ENCODE measurements at places on chromosomes 7 and 10.

DNA sequence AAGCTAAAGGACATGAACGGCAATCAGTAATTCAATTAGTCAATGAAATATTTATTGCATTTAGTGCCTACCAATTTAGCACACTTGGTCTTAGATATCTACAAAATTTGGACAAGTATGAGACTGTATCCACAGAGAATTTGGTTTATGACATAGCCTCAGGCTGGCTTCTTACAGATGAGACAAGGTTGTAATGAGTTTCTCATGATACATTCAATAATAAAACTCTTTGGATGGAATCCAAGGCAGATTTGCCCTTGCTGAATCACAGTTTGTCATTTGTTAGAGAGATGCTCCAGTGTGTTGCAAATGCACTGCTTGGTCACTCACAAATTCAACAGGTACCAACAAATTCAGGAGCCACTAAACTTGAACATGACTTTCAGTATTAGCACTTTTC lies 162.5 kb downstream of the GPR37 start:
- DNase-seq = peak; percentile 6

- DNase-seq = no peak
Measured at GRCh38 chr7:571718-572415, 52.2 kb upstream of the PDGFA start.

DNA sequence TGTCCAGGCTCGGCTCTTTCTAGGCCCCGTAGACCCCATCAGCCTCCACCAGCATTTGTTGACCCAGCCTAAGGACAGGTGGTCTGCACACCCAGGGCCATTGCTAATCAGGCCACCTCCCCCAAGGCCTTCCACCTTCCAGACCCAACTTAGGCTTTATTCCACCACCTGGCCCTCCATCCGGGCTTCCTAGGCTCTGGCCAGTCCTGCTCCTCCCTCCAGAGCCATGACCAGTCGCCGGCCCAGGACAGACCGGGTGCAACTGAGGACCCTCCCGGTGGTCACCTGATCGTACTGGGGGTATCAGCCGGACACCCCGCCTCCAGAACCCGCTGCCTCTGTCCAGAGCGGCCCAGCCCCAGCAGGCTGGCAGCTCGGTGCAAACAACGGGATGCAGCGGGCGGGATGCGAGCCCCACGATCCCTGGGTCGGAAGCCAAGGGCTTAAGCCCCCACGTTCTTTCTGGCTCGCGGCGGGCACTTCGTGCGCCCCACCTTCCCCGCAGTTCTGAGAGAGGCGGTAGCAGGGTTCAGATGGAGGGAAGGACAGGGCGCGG lies 545 bp downstream of the NACAD start:
- DNase-seq = no peak

GRCh38 chr7:122965306-122965705 lies 30.2 kb downstream of the TAS2R16 start:
- no peak for DNase-seq

DNA sequence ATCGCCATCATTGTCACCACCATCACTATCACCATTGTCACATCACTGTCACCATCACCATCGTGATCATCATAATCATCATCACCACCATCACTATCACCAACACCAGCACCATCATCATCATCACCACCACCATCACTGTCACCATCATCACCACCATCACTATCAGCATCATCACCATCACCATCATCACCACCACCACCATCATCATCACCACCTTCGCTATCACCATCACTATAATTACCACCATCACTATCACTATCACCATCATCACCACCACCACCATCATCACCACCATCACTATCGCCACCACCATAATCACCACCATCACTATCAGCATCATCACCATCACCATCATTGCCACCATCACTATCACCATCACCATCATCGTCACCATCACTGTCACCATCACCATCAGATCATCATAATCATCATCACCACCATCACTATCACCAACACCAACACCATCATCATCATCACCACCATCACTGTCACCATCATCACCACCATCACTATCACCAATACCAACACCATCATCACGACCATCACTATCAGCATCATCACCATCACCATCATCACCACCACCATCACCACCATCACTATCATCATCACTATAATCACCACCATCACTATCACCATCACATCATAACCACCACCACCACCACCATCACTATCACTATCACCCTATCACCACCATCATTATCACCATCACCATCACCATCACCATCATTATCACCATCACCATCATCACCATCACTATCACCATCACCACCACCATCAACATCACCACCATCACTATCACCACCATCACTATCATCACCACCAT lies 6.0 kb upstream of the GNA12 start:
- DNase-seq = no peak

- peak; percentile 49 for DNase-seq
Measured at GRCh38 chr10:3486346-3487065, 298.5 kb downstream of the KLF6 start.

DNA sequence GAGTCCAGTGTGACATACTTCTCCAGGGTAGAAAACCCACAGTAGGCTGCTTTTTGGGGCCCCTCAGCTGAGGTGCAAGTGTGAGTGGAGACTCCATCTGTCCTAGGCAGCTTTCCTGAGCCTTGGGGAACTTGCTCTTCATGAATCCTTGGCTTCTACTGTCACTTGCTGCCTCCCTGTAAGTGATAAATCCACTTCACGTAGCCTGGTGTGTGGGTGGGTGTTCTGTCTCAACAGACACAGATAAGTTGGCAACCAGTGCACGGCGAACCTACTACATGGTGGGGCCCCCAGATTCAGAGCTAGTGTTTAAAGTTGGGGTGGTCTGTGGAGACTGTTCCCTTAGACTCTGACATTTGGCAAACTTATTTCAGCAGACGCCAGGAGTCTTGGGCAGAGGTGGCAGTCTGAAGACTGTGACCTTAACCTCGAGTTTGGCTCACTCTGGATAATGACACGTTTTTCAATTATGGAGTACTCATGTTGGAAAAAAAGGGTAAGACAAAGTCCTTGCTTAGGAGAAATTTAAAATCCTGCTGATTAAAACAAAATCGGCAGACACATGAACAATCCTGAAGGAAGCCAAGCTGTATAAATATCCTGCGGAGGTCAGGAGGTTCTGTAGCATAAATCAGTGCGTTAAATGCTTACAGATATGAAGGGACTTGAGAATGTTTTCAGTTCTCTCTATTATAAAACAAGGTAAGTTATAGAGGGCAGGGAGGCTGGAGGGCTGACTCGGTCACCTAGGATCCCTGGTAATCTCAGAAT lies 376.9 kb downstream of the PHTF2 start:
- no peak for DNase-seq

- peak; percentile 87 for DNase-seq
Measured at GRCh38 chr7:107387573-107388219, 82.2 kb upstream of the GPR22 start.

- peak; percentile 38 for DNase-seq
Measured at GRCh38 chr10:75971402-75972211, 540.2 kb downstream of the LRMDA start.

- no peak for DNase-seq
Measured at GRCh38 chr10:78255214-78255613, 221.6 kb downstream of the RPS24 start.

- no peak for DNase-seq
Measured at GRCh38 chr10:122236690-122237306, 34.3 kb upstream of the BTBD16 start.

GRCh38 chr7:24862461-24862860 lies 105.2 kb upstream of the GSDME start:
- DNase-seq = no peak

GRCh38 chr7:40000734-40001315 lies 50.8 kb downstream of the CDK13 start:
- DNase-seq = peak; percentile 55

DNA sequence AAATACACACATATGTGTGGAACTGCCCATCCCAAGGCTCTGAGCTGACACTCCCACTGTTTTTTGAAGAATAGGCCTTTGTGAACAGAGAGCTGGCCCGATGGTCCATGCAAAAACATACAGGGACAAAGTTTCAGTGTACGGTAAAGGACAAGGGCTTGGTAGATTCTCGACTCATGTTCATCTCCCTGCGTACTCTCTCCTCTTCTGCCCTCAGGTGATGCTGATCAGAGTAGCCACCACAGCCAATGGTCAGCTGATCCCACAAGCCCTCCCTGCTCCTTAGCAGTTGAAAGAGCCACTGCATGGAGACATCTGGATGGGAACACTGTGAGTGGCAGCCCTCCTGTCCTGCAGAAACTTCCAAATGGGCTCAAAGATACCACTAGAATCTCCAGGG lies 23.1 kb upstream of the C10orf71 start:
- DNase-seq = no peak

DNA sequence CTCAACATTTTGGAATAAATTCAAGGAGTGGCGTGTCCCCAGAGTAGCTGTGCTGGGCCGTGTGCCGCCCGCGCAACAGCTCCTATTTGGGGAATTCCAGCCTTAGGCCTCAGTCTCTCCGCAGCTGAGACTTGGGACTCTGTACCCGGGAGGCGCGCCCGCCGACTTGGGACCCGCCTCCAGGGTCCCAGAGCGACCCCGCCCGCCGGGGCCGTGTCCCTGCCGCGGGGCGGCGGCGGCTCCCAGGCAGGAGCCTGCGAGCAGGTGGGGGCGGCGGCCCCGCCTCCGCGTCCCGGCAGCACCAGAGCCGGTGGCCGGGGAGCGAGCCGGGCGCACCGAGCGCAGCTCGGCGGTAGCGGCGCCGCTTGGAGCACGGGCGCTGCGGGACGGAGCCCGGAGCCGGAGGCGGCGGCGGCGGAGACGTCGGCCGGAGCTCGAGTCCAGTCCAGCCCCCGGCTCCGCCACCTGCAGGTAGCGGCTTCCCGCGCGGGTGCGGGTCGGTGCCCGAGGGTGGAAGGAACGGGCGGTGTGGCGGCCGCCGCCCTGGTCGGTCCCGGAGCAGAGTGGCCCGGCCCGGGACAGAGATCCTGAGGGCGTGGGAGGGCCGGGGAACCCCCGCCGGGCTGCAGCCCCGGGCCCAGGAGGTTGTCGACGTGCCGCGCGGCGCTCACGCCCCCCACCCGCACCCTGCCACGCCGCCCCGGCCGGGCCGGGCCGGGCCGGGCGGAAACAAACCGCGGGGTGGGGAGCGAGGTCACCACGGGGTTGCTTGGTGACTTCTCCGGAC lies at the start of gene WIPF3:
TSS of gene WIPF3 (plus strand) at position 301 of the 787 bp plus-strand sequence. CDS start 28,217 bp downstream, outside the sequence.
- peak; percentile 12 for DNase-seq

- DNase-seq = no peak
Measured at GRCh38 chr10:112678581-112678980, 231.6 kb downstream of the VTI1A start.

GRCh38 chr10:114320249-114321116 lies 81.4 kb downstream of the VWA2 start:
- peak; percentile 25 for DNase-seq

GRCh38 chr7:74223711-74224510 lies 14.1 kb downstream of the LAT2 start:
- DNase-seq = no peak

- no peak for DNase-seq
Measured at GRCh38 chr10:107545717-107546116, 381.2 kb upstream of the SORCS1 start.

GRCh38 chr7:132023466-132023865 lies 467.0 kb upstream of the PODXL start:
- no peak for DNase-seq

DNA sequence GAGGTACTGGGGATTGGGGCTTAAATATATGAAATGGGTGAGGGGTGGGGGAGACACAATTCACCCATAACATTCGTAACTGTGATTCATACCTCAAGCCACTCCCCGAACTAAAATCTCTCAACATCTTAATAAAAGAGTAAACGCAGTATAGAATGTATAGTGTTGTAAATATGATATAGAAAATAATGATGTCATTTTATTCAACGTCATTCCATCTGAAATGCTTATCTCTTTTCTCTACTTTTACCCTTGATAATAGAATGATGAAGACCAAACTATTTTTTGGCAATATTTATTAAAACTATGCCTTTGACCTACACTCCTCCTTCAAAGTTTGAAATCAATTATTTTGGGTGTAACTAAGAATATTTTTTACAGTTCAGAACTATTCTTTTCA lies 36.4 kb downstream of the FRA10AC1 start:
- DNase-seq = no peak

GRCh38 chr10:45495438-45496152 lies 121.6 kb downstream of the ALOX5 start:
- DNase-seq = peak; percentile 28

- DNase-seq = no peak
Measured at GRCh38 chr10:97007417-97007816, 175.3 kb downstream of the LCOR start.

DNA sequence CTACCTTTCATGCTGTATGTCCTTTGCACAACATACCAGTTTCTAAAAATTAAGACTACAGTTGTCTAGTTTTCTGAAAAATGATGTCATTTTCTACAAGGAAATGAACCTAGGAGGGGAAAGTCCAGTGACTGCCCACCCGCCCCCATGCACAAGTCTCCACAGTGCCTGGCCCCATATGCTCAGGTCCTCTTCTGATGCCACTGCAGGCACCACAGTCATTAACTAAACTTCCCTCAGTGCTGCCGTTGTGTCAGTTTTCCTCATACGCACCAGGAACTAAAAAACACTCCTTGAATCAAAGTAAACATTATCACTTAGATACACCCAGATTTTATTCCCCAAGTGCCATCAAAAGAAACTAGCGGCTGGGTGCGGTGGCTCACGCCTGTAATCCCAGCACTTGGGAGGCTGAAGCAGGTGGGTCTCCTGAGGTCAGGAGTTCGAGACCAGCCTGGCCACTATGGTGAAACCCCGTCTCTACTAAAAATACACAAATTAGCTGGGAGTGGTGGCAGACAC lies 6.9 kb upstream of the TNS3 start:
- no peak for DNase-seq

DNA sequence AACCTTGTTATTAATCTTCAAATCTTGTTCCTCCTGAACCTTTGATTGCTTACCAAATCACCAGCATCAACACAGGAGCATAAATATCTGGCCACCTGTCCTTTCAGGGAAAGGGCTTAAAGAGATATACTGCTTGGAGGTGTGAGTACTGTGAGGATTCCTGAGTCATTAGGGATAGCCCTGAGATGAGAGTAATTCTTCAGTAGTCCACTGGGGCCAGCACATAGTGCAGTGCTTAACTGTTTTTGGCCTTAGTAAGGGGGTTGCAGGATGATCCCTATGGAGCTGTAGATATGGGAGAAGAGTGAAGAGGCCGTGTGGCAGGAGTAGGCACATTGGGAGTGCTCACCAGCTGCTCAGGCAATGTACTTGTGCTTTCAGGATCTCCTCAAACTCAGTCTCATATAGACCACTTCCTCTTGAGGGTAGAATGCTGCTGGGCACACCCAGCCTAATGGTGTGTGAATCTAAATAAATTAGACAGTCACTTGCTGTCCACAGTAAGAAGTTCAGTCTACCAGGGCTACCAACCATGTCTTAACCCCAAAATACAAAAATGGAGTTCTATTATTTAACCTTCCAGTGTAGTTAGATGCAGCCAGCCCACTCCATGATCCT lies 26.5 kb upstream of the GPR141 start:
- DNase-seq = no peak

DNA sequence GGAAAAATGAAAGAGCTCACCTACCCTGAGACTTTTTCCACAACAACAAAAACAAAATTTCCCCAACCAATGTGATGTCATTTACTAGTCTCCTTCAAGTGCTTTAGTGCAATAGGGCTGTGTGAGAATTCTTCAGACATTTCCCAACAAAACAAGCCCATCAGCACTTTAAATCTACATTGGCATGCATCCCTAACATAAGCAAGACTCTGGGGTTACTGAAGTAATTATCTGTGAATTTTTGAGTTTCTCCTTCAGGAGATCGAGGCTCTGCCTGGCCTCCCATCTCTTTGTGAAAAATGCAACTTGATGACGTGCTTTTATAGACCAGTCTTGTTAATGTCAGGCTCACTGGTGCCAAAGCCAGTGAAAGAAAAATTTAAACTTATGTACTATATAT lies 255.6 kb downstream of the GFRA1 start:
- peak; percentile 11 for DNase-seq
